ENCODE measurements at places on chromosomes 6 and 20. TPM values are rescaled to one million over a fixed set of nuclear protein-coding genes. Genes with fewer than 3 reads are reported as not detected.

The ZNF311 gene
- total RNA-seq, result not detected

DNA sequence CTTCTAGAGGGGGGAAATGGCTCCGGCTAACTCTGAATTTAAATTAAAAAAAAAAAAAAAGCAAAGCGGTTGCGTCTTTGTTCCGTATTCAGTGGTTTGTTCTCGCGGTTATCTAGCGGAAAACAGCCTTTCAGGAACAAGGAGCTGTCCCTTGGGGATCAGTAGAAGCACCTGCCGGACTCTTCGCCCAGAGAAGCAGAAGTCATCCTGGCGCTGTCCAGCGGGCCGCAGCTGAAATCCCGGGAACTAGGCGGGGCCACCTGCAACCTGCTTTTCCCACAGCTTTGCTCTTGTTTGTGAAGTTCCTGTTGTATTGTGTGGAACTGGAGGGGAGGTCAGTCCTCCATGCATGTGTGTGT lies 43.9 kb upstream of the GJE1 start:
- no peak for DNase-seq

DNA sequence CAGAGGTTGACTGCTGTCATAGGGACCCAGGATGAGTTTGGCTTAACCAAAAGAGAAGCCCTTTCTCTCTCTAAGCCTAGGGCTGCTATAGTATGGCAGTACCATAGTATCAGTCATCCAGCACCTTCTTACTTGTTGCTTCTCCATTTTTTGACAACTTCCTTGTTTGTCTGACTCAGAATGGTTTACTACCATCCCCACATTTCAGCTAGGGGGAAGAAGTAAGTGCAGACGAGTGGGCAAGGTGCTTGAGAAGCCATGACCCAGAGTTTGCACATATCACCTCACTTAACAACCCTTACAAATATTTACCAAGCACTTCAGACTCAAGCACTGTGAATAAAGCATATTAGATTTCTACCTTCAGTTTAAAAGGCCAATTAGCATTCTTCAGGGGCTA lies 289.9 kb upstream of the TSHZ2 start:
- no peak for DNase-seq

The SLC22A3 gene
- not detected for total RNA-seq

DNA sequence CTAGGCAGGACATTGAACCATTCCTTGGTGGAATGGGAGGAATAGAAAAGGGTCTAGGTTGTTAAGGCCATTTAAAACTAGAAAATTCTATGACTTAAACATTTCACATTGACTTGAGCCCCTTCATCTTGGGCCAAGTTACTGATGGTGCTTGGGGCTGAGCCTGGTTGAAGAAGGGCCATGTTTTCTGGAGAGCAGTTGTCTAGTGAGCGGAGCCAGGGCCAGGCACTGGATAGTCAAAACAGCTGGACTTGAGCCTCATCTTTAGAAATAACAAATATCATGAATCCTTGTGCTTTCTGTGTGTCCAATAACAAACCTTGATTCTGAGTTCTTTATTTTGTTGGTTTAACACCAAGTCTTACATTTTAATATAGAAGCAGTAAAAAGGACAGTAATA lies 134.6 kb upstream of the TCF21 start:
- no peak for DNase-seq

The CDH4 gene
- total RNA-seq, result not detected

DNA sequence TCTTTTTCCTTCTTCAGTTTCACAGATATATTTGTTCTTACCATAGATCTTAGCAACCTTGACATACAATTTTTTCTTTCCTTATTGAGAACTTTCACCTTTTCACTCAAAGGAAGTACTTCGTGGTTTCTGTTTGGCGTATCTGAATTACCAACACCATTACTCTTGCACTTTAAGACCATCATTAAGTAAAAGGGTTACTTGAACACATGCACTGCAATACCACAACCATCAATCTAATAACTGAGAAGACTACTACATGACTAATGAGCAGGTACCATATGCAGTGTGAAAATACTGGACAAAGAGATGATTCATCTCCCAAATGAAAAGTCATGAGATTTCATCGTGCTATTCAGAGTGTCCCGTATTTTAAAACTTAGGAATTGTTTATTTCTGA lies 21.7 kb upstream of the SENP6 start:
- no peak for DNase-seq

DNA sequence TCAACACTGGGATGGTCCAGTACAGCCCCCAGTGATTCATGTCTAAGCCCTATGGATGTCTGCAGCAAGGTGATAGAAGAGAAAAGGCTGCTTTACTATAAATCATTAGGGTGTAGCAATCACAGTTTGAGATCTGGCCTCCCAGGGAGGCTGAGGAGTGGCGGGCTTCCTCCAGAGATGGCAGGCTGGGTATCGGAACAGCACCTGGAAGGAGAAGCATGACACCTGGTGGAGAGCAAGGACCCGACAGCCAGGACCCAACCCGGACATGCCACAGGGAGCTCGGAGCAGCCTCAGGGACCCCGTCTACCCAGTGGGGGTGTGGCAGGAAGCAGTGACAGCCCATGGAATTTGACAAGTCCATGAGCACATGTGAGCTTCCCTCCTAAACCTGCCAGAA lies 114.8 kb upstream of the CD93 start:
- no peak for DNase-seq

The GGTLC1 gene
- total RNA-seq, result not detected

Measured in OCI-LY7 (cell line).